ENCODE measurements at places on chromosomes 11 and 22. TPM values are rescaled to one million over a fixed set of nuclear protein-coding genes. Genes with fewer than 3 reads are reported as not detected.
A peak's percentile ranks its signal among the peaks of the same experiment; 100 is the strongest.

GRCh38 chr11:130796828-130797227, 119.5 kb downstream of the SNX19 start:
- no peak for DNase-seq
- H3K27me3 ChIP-seq: no peaks in the 10 kb centered on the region
- no peaks in the 10 kb centered on the region for H3K4me1 ChIP-seq
- no peak overlapping the region for H3K27ac ChIP-seq

GRCh38 chr11:130054966-130055365, 14.7 kb upstream of the APLP2 start:
- no peak for DNase-seq
- H3K27ac ChIP-seq: no peak overlapping the region
- no peak overlapping the region for H3K4me3 ChIP-seq
- no peaks in the 10 kb centered on the region for H3K27me3 ChIP-seq

GRCh38 chr11:11995601-11996000, 12.8 kb downstream of the DKK3 start:
- H3K27me3 ChIP-seq: no peaks in the 10 kb centered on the region
- no peak overlapping the region for H3K27ac ChIP-seq
- H3K36me3 ChIP-seq: no peaks in the 10 kb centered on the region

- no peak overlapping the region for H3K4me3 ChIP-seq
- no peaks in the 10 kb centered on the region for H3K4me1 ChIP-seq
- DNase-seq: no peak
- no peak overlapping the region for H3K27ac ChIP-seq
- H3K36me3 ChIP-seq: no peaks in the 10 kb centered on the region
Measured at GRCh38 chr11:17375547-17375946, 12.9 kb downstream of the KCNJ11 start.

GRCh38 chr11:130337281-130338089, 22.8 kb upstream of the ZBTB44 start:
- H3K36me3 ChIP-seq: no peaks in the 10 kb centered on the region
- H3K27ac ChIP-seq: no peak overlapping the region
- DNase-seq: no peak
- H3K4me1 ChIP-seq: no peaks in the 10 kb centered on the region
- H3K27me3 ChIP-seq: no peaks in the 10 kb centered on the region

DNA sequence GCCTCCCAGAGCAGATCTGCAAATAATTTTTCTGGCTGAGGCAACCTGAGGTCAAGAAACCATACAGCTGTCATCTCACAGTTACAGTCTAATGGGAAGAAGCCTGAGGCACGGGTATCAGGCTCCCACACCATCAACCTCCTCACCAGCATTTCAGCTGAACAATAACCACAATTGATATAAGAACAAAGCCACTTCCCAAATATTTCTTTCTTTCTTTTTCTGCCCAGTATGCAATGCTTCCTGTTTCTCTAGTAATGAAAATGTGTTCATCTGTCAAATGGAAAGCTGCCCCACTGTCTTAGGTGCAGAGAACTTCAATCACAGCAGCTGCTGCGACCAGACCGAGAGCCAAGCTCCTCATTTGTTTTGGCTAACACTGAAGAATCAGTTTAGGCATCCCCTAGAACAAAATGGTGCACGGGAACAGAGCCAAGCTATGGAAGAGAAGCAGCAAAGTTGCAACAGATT, 108.4 kb downstream of the BLID start:
- no peaks in the 10 kb centered on the region for H3K27me3 ChIP-seq
- no peaks in the 10 kb centered on the region for H3K4me1 ChIP-seq
- H3K27ac ChIP-seq: no peak overlapping the region
- no peaks in the 10 kb centered on the region for H3K36me3 ChIP-seq

DNA sequence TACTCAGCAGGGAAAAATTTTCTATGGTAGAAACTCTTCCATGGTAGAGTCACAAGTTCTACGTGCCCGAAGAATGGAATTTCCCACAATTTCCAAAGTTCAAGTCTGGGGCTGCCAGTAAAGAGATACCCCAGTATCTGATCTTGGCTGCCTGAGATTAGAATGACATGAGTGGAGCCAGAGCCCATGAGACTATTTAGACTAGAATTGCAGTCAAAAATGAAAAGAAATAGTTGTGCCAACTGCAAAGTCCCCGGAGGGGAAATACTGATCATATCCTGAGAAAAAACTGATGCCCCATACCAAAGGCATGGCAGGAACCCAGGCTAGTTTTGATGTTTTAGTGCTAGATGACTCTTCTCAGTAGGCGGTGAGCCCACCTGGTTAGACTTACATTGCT, 11.2 kb downstream of the MAJIN start:
- no peak overlapping the region for H3K4me3 ChIP-seq
- H3K4me1 ChIP-seq: no peaks in the 10 kb centered on the region
- DNase-seq: no peak
- H3K27me3 ChIP-seq: no peaks in the 10 kb centered on the region
- no peak overlapping the region for H3K27ac ChIP-seq

DNA sequence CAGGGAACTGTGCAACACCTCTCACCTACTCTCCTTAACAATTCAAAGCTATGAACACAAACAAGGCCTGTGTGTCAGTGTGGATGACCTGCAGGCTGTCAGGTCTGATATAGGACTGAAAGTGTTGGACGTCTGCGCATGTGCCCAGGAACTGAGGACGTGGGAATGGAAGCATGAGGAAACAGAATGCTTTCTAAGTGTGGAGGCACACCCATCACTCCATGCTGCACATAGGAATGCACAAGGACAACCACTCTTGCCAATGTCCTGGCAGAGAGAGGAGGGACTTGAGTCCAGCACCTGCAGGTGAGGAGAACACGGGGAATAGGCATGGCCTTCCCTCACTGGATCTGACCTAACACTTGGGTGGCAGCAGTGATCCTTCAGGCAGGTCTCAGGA, 874.3 kb downstream of the OPCML start:
- no peaks in the 10 kb centered on the region for H3K36me3 ChIP-seq
- DNase-seq: no peak
- no peaks in the 10 kb centered on the region for H3K4me1 ChIP-seq
- no peak overlapping the region for H3K4me3 ChIP-seq
- no peaks in the 10 kb centered on the region for H3K27me3 ChIP-seq

DNA sequence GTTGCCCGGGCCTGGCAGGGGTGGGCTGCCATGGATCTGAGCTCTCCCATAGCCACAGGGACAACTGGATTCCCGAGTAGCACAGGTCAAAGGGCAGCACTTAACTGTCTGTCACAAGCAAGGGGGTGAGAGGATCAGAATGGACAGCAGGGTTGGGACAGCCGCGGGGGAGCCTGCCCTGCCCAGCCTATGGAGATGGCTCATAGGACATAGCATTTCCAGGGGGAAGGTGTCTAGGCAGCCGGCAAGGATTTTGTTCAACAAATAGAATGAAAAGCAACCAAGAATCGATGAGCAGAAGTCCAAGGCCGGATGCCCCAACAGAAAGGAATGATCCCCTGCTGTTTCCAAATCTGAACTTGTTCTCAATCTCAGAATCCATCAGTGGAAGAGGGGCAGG, 92.9 kb downstream of the RPS6KA4 start:
- H3K27ac ChIP-seq: no peak overlapping the region
- H3K4me1 ChIP-seq: peaks cover 15% of the 10 kb centered on the region
- peaks cover 6% of the 10 kb centered on the region for H3K27me3 ChIP-seq
- no peak overlapping the region for H3K4me3 ChIP-seq
- DNase-seq: no peak
- no peaks in the 10 kb centered on the region for H3K36me3 ChIP-seq

DNA sequence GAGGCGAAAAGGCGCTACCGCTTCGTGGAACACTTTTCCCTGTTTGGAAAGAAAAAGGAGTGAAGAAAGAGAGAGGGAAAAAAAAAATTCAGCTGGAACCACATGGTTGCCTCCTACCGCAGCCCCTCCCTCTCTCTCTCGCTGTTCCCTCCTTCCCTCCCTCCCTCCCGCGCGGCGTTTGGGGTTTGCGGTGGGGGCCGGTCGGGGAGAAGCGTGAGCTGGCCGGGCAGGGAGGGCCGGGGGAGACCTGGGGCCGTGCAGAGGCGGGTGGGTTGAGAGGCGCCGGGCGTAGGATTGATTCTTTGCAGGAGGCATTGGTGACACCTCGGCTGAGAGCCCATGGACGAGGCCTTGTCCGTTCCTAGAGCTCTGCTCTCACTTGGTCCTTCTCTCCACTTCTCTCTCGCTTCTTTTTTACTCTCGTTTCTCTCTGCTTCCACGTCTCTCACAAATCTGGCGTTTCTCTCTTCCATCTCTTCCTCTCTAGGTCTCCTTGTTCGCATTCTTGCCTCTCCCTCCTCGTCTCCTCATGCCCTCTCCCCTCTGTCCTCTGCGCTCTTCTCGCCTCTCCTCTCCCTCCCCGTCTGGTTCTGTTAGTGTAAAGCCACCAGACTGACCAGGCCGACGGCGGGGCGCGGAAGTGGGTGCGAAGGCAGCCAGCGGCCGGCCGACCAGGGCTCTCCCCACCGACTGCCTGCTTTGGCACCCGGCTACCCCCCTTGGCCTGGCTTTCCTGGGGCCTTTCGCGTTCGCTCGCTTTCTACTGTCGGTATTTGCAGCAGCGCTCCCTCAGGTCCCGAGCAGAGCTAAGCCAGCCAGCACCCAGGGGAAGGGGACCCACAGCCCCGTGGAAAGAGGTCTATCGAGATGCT, at the start of gene CLMP:
TSS of gene CLMP (minus strand) at position 61 of the 872 bp plus-strand sequence. CDS start 308 bp downstream, outside the sequence.
- peak within 1 kb of the TSS; percentile 58 for H3K4me3 ChIP-seq
- no peak for DNase-seq
- peaks cover 19% of the 10 kb centered on the region for H3K27me3 ChIP-seq
- H3K4me1 ChIP-seq: no peaks in the 10 kb centered on the region
- H3K36me3 ChIP-seq: no peaks in the 10 kb centered on the region
- H3K27ac ChIP-seq: no peak within 1 kb of the TSS

Gene GAL3ST1
- total RNA-seq: 1.1 TPM

Gene HBD
- total RNA-seq: not detected

Gene OR4D5
- total RNA-seq: not detected

Gene CALCA
- total RNA-seq: not detected
